ENCODE measurements at places on chromosomes 12 and 14.

DNA sequence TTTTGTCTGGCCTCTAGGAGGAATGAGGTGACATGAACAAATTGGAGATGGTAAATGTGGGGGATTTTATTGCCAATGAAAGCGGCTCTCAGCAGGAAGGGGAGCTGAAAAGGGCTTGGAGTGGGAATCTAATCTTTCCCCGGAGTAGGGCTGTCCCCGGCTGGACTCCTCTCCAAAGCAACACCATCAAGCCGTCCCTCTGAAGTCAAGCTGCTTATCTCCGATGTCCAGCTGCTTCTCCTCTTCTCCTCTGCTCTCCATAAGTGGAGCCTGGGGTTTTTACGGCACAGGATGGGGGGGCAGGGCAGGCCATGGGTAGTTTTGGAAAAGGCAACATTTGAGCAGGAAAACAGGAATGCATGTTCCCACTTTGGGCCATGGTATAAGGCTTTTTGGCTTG, 113.5 kb downstream of the TMEM132D start:
- no peak for DNase-seq

GRCh38 chr12:43893670-43894069, 57.8 kb downstream of the TMEM117 start:
- no peak for DNase-seq

DNA sequence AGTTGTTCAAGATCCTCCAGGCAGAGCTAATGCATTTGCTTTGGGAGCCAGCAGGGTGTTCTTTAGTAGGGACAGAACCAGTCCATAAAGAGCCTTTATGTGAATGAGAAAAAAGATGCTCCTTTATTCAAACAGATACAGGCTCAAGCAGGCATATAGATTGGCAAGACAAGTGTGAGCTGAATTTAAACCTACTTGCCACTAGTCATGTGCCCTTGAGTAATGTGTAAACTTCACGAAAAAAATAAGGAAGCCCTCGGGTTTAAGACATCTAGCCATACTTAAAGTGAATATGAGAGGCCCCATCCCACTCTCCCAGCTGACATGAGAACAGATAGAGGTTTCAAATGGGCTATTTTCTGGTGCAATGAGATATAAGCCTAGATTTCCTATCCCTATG, 43.1 kb upstream of the STRAP start:
- no peak for DNase-seq

DNA sequence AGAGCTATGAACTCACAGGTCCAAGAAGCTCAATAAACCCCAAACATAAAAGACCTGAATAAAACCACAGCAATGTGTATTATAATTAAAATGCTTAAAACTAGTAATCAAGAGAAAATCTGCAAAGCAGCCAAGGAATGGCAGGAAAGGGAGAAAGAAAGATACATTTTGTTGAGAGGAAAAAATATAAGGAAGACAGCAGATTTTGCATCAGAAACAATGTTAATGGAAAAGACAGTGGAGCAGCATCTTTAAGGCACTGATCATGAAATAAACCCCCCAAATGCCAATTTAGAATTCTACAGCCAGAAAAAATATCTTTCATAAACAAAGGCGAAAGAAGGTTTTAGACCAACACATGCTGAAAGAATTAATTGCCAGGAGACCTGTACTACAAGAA, 39.3 kb downstream of the RAN start:
- no peak for DNase-seq

- no peak for DNase-seq
Measured at GRCh38 chr12:98317939-98318899, 197.2 kb upstream of the TMPO start.

- DNase-seq: no peak
Measured at GRCh38 chr14:34507459-34507858, 32.0 kb downstream of the EAPP start.

DNA sequence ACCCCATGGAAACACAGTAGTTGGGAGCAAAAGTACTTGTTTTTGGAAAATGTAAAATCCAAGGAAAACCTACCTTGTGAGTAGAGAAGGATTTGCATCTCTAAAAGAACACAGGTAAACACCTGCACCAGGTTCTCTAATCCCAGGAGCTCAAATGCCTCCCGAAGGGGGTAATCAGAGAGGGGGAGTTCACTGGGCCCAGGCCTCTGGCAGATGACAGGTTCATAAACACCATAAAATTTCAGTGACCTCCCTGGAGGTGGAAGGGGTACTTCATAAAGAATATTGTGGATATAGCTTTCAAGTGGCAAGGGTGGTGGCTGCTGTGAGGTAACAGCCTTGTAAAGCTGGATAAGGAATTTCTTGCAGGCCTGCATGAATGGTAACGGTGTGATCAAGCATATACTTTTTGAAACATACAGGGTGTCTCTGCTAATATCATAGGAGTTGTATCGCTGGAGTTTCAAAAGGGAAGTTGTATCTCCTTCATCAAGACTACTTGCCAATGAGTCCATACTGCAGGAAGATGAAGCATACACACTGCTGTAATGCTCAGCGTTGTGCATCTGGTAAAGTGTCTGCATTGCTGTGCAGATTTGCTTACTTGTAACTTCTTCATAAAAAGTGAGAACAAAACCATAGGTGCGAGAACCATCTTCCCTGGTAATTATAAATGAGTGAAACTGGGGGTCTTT, 111.3 kb downstream of the DENND5B start:
- no peak for DNase-seq

GRCh38 chr12:39378341-39378740, 64.6 kb downstream of the KIF21A start:
- no peak for DNase-seq

DNA sequence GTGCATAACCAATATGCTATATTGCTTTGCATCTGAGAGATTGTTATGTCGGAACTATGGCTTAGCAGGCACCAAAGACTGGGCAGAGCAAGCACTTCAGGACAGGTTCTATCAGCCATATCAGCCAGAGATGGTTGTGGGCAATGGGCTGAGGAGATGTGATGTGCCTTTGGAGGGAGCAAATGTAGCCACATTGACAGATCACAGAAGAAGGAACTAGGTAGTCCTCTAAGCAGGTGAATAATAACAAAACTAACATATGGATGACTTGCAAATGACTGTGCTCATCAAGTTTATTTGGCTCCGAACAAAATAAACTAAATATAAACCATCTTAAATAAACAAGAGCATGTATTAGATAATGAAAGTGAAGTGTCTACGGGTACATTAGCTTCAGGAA, 291.7 kb downstream of the RMST start:
- no peak for DNase-seq

GRCh38 chr14:87251011-87251410, 742.0 kb downstream of the GALC start:
- no peak for DNase-seq

- DNase-seq: no peak
Measured at GRCh38 chr12:105292705-105293104, 37.8 kb upstream of the C12orf75 start.

GRCh38 chr12:110906985-110907384, 13.4 kb downstream of the MYL2 start:
- DNase-seq: no peak

DNA sequence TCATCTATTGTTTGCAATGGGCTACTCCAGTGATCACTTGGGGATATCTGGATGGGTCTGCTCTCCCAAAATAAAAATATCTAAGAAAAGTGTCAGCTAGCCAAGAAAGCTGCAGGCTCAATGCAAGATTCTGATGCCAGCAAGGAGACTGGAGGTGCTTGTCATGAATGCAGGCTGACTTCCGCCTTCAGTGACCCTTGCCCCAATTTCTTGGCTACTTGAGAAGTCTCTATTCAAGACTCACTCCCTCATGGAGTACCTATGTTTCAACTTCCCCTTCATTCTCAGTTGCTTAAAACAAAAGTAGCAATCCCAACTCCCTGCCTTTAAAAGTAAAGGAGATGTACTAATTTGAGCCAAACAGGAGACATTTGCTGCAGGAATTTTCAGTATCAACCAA, 123.9 kb downstream of the GPR65 start:
- DNase-seq: no peak

DNA sequence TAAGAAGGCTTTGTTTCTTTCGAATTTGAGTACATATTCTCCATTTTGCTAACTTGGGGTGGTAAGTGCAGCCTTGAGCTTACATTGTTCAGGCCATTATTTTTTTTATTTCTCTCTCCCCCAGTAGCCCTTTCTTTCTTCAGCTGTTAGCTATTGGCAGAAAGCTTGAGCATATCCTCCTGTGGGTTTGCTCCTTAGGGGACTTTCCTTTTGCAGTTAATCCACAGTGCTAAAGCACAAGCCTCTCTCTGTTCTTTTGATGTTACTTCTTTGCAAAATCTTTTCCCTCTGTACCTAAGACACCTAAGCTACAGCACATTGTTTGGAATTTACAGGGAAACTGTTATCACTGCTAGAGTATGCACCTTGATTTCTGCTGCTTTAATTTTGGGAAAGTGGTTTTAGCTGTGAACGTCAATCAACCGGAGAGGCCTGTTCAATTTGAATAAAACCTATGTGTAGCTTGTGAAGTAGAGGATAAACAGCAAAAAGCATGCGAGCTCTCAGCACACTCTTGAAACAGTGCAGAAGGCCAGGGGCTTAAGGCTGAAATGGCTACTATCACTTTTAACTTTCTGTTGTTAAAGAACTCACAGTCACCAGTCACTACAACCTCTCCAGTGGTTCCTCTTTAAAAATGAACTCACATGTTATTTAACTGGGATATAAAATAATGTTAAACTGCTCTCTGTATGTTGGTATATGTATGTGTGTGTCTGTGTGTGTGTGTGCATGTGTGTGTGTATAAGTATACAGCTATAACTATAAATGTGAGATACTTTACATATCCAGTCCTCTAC, 139.2 kb downstream of the PDZRN4 start:
- DNase-seq: no peak

GRCh38 chr14:73633116-73634010, 11.4 kb upstream of the DNAL1 start:
- DNase-seq: peak; percentile 61

DNA sequence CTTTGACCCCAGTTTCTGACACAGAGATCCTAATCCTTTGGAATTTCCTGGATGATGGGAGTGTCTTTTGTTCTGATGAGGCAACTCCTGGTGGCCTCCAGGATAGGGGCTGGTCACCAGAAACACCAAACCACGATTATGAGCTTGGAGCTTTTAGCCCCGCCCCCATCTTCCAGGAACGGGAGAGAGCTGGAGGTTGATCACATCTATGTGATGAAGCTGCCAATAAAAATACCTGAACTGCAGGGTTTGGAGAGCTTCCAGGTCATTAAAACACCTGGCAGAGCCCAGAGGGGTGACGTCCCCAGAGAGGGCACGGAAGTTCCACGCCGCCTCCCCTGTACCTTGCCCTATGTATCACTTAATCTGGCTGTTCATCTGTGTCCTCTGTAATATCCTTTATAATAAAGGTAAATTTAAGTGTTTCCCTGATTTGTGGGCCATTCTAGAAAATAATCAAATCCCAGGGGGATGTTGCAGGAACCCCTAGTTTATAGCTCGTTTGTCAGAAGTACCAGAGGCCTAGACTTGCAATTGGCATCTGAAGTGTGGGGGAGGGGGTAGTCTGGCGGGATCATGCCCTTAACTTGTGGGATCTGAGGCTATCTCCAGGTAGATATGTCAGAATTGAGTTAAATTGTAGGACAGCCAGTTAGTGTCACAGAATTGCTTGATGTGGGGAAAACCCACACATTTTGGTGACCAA, 21.2 kb downstream of the APPL2 start:
- no peak for DNase-seq

DNA sequence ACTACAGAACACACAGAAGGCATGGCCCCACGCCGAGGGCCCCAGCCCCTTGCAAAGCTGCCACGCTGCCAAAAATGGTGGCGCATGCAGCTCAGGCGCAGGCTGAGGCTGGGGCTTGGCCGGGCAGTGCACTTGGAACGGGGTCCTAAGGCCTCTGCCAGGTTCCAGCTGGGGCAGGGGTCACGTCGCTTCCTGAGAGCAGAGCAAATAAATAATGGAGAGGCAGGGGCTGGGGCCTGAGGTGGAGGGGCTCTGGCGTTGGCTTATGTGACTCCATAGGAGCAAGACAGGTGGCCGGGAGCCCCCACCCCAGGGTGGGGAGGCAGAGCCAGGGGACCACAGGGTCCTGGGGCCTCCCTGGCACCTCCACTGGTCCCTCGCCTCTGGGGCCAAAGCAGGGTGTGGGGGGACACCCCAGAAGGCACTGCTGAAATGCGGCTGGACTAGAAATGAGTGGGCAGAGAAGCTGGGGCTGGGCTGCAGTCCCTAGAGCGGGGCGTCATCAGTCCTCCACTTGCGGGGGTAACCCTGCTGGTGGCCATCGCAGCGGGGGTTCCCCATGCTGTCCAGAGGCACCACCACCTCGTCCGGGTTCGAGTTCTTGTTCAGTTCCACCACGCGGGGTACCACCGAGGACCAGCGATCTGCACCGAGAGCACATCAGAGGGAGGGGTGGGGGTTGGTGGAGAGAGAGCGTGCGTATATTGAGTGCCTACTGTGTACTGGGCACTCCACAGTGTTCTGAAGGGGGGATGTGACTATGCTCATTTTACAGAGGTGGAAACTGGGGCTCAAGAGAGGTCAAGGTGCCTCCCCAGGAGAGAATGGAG, 49.8 kb downstream of the TRPV4 start:
- no peak for DNase-seq

DNA sequence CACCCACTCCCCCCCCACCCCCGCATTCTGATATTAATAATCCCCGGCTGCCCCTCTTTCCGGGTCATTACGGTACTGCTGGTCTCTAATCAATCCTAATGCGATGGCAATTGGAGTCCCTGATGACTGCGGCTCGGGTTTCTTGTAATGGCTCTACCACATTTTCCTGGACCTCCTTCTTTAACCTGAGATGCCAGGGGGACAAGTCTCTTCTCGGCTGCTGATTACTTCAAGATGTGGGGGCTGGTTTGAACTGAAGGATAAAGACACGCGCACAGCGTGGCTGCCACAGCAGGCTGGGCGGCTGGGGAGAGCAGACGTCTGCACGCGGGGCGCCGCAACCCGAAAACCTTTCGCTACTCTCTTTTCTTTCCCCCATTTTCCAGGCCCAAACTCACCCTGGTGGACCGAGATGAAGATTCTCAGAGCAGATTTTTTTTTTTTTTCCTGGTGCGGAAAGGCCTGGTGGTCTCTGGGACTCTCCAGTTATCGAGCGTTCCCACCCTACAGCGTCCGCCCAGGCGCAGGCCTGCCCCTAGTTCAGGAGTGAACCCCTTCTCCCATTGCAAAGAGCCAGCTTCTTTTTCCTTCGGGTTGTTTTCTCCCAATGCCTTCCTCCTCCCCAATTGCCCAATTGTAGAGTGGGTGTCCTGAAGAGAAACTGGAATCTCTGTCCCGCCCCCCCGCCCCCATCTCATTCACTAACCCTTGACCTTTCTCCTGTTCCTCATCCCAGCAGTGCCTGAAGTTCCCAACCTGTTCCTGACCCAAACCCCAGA, 6.0 kb upstream of the SIX1 start:
- DNase-seq: no peak

GRCh38 chr12:70267550-70267949, 24.3 kb downstream of the CNOT2 start:
- no peak for DNase-seq

- no peak for DNase-seq
Measured at GRCh38 chr12:62931477-62931876, 3.5 kb downstream of the PPM1H start.

GRCh38 chr12:52519826-52520662, at the start of gene KRT5:
KRT5 (minus strand) TSS chr12:52520394; CDS start chr12:52520296, 98 bp downstream.
- no peak for DNase-seq

Data from activated naive CD8-positive, alpha-beta T cell treated with anti-CD3 and anti-CD28 coated beads, Interleukin-2, amount 10 ng/mL, durations not matched to agents 7 days and 5 days (primary cell).